BJ (cell line): ENCODE measurements at places on chromosomes 5 and 9. TPM values are rescaled to one million over a fixed set of nuclear protein-coding genes. Genes with fewer than 3 reads are reported as not detected.

PAPPA gene
- 34.7 and 39.9 TPM in 2 replicates for polyA plus RNA-seq

CBY3 gene
- not detected in 2 replicates for polyA plus RNA-seq

FCN2 gene
- not detected in 2 replicates for polyA plus RNA-seq

RGS7BP gene
- 0.63 and 0.69 TPM in 2 replicates for polyA plus RNA-seq

REEP2 gene
- 12.0 and 14.0 TPM in 2 replicates for polyA plus RNA-seq

CCDC192 gene
- not detected in 2 replicates for polyA plus RNA-seq

TRAF1 gene
- 2.2 and 3.3 TPM in 2 replicates for polyA plus RNA-seq

MARCOL gene
- polyA plus RNA-seq, result not detected in 2 replicates

SNCAIP gene
- polyA plus RNA-seq, result 1.5 and 1.7 TPM in 2 replicates

SUSD3 gene
- polyA plus RNA-seq, result 0.98 and 1.9 TPM in 2 replicates

TPPP gene
- 0.07 and 0.09 TPM in 2 replicates for polyA plus RNA-seq

PRR16 gene
- polyA plus RNA-seq, result 44.8 and 48.7 TPM in 2 replicates

NR2F1 gene
- polyA plus RNA-seq, result 24.6 and 39.4 TPM in 2 replicates

KCNV2 gene
- not detected in 2 replicates for polyA plus RNA-seq

ADAMTS13 gene
- polyA plus RNA-seq, result 1.3 and 2.4 TPM in 2 replicates

IL7R gene
- polyA plus RNA-seq, result 54.5 and 65.9 TPM in 2 replicates

PCDHA9 gene
- 0.01 and 0.06 TPM in 2 replicates for polyA plus RNA-seq

HMCN2 gene
- not detected in 2 replicates for polyA plus RNA-seq
